ENCODE measurements at places on chromosomes 2 and 18. TPM values are rescaled to one million over a fixed set of nuclear protein-coding genes. Genes with fewer than 3 reads are reported as not detected.

DNA sequence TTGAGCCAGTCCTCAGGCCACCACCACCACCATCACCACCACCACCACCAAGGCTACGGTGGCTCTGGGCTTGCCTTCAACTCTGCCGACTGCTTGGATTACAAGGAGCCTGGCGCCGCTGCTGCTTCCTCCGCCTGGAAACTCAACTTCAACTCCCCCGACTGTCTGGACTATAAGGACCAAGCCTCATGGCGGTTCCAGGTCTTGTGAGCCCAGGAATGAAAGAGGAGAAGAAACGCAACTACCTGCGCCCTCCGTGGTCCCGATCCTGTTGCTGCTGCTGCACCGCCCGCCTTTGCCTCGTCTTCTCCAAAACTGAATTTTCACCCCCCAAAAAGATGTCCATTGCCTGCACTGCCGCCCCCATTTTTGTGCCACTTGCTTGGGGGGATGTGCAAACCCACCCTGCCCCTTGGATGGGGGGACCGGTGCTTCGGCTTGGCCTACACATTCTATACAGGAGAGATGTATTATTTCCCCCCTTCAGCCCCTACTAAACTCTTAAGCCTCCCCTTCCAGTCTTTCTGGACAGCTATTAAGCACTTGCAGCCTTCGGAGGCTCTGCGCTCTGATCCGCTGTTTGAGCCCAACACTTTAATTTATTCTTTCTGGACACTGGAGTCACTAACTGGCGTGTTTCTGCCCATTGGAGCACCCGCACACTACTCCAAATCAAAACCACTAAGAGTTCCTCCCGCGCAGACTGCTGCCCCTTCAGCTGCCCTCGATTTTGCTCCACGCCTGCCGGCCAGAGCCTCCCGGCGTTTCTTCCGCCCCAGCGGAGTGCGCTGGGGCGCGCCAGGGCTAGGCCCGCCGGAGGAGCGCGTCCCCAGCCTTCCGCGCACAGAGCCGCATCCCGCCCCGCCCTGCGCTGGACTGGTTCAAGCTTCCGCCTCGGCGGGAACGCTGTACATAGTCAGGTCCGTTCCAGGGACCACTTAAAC is 5.7 kb downstream of the OTX1 start:
- DNase-seq, result no peak

The USP34 gene
- 107 TPM for total RNA-seq

- no peak for DNase-seq
Observed at GRCh38 chr2:124048102-124048501, 23.0 kb downstream of the CNTNAP5 start.

DNA sequence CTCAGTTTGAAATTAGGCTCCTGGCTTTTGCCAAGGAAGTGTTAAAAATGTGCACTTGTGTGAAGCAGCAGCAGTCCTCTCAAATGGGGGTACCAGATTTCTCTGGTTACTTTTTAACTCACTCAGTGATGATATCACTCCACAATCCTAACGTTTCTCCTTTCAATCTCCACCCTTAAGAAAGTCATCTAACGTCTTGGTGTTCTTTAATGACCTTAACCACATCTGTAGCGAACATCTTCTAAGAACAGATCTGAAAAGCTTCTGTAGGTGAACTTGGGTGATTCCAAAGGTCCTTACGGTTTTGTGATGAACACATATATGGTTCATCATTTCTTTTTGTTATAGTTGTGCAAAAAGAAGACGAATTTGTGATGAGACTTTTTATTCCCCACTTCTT is 73.2 kb downstream of the DOCK10 start:
- DNase-seq, result no peak

- no peak for DNase-seq
Observed at GRCh38 chr2:5540856-5541255, 151.3 kb upstream of the SOX11 start.

DNA sequence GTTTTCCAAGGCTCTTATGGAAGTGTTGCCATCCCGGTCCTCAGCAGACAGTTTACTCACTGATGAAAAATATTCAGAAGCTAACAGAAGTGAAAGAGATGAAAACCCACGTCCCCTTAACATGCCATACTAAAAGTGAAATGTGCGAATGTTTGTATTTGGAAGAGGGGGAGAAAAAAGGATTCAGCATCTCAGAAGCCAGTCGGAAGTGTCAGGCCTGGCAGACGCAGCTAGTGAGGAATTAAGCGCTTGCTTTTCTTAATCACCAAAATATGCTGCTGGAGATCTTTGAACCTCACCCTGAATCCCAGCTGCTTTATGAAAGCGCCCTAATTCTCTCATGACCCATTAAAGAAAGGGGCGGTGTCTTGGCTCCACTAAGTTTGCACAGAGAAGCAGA is 653.7 kb downstream of the DCDC2C start:
- DNase-seq, result no peak

- no peak for DNase-seq
Observed at GRCh38 chr2:71043531-71044407, 24.7 kb upstream of the NAGK start.

- no peak for DNase-seq
Observed at GRCh38 chr2:28181801-28182200, 210.9 kb upstream of the FOSL2 start.

The RTP5 gene
- total RNA-seq, result not detected

DNA sequence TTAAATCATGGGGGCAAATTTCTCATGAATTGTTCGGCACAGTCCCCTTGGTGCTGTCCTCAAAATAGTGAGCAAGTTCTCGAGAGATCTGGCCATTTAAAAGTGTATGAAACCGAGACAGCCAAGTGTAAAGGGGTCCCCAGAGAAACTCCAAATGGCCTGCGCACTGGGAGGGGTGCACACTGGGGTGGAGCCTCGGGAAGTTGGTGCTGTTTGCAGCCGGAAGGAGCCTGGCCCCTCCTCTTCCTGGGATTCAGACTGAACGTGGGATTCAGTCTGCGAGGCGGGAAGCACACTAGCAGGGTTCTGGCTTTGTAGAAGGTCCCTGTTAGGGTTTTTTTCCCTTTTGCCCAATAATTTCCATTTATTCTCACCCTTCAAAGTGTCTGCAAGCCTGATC is 48.8 kb downstream of the RABL2A start:
- no peak for DNase-seq

The UGT1A4 gene
- not detected for total RNA-seq

GRCh38 chr2:240964704-240965295 is 33.6 kb upstream of the SNED1 start:
- DNase-seq, result no peak

- DNase-seq, result no peak
Observed at GRCh38 chr2:42651057-42651456, 82.6 kb downstream of the MTA3 start.

GRCh38 chr2:207619764-207620203 is 5.4 kb downstream of the METTL21A start:
- no peak for DNase-seq

DNA sequence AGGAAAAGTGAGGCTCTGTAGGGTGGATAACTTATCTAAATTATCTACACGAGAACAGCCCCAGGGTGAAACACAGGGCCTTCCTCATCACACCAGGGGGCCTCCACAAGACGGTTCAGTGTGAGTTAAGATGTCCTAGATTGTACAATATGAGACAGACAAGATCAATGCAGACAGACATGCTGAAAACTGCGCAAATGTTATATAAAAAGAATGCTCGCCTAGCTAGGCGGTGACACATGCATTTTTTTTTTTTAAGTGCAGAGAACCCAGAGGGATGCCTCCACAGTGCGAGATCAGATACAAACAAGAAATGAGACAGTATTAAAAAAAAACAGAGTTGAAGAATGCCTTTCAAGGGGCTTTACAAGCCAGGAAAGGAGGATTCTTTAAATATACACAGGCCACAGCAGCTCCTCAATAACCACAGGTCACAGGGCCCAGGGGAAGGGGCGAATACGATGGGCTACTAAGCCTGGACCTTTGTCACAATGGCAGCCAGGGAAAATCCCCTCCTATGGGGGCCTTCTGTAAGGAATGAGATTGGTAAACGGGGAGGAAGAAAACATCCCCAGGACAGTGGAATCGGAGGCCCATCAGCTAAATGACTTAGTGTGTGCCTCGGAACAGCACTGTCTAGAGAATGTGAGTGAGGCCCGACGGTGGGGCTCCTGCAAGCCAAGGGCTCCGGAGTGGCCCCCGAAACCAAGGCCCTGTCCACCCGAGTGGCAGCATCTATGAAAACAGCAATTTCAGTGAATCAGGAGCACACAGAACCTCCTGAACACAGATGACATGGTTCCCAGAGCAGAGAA is 48.9 kb downstream of the ADCY3 start:
- DNase-seq, result no peak

The RAD51AP2 gene
- not detected for total RNA-seq

DNA sequence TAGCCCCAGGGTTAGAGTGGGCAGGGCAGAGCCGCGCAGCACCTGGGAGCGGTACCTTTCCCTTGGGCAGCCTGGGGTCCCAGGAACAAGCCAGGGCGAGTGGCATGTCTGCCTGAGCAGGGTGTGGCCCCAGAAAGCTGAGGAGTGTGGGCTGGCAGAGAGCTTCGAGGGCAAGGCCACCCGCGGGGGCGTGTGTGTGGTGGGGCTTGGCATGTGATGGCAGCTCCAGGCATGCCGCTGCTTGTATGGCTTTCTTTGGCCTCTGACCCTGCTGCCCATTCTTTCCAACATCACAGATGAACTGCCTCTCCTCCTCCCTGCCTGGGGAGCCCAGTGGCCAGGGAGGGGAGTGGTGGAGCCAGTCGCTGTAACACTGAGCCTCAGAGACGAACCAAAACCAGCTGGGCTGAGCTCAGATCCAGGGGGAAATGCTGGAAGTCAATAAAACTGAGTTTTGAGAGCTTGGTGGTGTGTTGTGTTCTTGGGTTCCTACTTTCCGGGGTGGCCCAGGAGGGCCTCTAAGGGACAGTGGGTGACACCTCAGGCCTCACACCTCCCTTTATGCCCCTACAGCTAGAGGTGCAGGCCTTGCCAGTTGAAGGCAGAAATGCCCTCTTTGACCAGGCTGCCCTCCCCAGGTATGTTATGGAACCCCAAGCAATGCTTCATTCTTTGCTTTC is 7.4 kb downstream of the DNAJB2 start:
- DNase-seq, result no peak

The KCNG2 gene
- 6.0 TPM for total RNA-seq

GRCh38 chr2:176165370-176166050 is 8.4 kb downstream of the HOXD3 start:
- no peak for DNase-seq

The SLC4A5 gene
- 1.6 TPM for total RNA-seq

GRCh38 chr2:202017940-202018339 is 15.7 kb upstream of the FZD7 start:
- no peak for DNase-seq

DNA sequence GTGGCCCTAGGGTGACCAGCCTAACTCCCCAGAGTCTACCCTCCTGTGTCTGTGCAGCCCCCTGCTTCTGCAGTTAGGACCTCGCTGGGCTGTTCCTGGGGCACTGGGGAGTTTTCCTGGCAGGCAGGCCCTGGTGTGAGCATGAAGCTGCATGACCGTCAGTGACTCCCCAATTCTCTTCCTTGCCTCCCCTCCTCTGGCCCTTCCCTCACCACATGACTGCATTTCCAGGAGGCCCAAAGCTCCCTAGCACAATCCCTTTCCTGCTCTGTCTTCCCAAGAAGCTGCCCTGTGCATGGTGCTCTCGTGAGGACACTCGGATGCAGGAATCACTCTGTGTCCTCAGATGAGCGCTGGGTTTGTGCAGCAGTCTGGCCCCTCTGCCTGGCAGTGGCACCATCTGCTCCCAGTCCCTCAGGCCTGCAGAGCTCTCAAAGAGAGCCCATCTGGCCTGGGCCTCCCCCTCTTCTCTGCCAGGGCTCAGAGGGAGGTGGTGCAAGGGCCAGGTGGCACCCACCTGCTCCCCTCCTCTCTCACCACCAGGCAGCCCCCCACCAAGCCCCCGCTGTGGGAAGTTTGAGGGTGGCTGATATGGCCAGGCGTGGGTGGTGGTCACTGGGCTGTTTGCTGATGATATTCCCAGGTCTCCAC is 125.6 kb upstream of the HS6ST1 start:
- no peak for DNase-seq

The LCLAT1 gene
- total RNA-seq, result 43.1 TPM

DNA sequence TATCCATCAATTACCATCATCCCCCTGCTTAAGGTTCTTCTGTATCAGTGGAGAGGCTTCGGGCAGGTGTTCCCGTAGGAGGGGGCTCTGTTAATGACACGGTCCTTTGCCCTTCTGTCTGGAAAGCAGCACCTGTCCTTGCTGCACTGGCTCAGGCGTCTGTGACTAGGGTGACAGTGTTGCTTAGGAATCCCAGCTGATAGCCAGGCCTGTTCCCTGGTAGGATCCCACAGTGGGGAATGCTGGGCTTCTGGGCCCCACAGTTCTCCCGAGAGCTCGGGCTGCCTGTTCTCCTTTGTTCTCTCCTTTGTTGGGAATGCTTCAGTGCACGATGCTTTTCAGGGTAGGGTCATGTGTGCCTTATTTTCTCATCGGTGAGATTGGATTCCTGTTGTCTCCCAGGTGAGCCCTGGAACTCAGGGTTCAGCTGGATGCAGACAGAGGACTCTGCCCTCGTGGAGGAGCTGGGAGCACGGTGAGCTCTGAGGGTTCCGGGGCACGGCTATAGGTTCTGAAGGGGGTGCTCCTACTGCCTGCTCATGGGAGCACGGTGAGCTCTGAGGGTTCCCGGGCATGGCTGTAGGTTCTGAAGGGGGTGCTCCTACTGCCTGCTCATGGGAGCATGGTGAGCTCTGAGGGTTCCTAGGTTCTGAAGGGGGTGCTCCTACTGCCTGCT is 9.6 kb downstream of the SNTG2 start:
- no peak for DNase-seq

DNA sequence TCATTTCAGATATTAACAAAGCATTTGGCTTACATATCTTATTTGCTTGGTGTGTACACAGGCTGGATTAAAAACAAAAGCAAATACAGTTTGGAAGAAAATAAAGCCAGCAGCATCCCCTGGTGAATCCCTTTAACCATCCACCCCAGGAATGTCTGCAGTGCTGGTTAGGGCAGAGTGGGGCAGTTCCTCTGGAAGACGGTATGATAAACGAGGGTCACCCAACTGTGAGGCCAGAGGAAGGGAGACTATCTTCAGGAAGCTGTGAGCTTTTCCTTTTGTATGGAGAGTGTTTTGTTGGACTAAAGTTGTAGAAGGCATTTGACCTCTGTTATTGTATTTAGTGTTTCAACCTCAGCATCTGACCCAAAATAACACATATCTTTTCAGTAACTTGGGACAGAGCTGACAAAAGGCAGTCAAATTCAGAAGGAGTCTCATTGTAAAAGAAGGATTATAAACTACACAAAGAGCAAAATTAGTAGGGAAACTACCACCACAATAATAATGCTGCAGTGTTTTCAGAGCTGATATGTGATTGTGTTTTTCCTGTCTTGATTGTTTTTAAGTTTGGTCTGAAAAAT is 159.1 kb downstream of the FMNL2 start:
- no peak for DNase-seq

GRCh38 chr2:714005-714741 is 37.0 kb upstream of the TMEM18 start:
- peak; percentile 57 for DNase-seq

The DOK1 gene
- total RNA-seq, result 22.1 TPM
